Mesothelial cell of epicardium (in vitro differentiated cells): ENCODE measurements at places on chromosomes 12 and 14.

GRCh38 chr12:87866578-87867292, 162.5 kb downstream of the C12orf50 start:
- no peak for DNase-seq

DNA sequence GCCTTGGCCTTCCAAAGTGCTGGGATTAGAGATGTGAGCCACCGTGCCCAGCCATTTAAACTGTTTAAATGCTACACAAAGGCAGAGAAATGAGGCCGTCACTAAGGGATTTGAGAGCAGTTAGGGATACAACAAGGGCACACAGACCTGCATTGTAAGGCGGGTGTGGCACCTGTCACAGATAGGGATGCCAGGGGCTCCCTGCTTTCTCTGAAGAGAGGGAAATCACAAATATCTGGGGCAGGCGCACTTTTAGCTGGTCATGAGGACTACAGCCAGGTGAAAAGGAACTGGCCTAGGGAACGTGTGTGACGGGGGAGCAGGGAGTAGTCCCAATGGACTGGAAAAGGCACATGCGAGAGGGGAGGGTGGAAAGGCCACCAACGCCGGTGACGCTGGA, 9.7 kb downstream of the SSH1 start:
- no peak for DNase-seq

GRCh38 chr12:78886719-78887407, 22.3 kb downstream of the SYT1 start:
- no peak for DNase-seq

- DNase-seq = no peak
Measured at GRCh38 chr14:89926694-89927093, 27.8 kb downstream of the EFCAB11 start.

- DNase-seq = no peak
Measured at GRCh38 chr14:28751467-28752058, 15.0 kb upstream of the FOXG1 start.

- DNase-seq = no peak
Measured at GRCh38 chr12:116861320-116861719, 19.9 kb downstream of the HRK start.

- DNase-seq = no peak
Measured at GRCh38 chr12:127306604-127307215, 960.3 kb upstream of the TMEM132C start.

DNA sequence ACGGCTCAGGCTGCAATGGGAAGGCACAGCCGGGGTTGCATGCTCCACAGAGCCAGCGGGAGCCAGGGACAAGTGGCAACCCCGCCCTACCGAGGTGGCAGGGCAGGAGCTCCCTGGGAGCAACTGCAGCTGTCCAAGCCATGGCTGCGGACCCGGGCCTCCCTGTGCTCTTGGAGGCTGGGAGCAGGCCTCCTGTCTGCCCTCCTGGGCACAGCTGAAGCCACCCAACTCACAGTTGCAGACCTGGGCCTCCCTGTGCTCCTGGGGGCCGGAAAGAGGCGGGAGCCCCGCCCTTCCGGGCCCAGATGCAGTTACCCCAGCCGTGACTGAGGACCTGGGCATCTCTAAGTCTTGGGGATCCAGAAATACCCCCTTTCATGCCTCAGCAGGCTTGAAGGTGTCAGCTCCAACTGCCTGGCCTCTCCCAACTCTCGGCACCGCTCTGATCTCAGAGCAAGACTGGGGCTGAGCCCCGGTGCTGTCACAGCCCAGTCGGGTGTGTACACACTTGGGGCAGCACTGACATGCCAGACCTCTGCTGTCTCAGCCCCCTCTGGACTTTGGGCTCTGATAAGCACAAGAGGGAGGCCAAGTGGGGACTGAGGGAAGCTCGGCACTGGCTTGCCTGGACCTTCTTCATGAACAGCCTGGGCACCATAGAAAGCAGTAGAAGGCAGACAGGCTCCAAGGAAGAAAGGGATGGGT, 7.5 kb upstream of the RASSF9 start:
- DNase-seq = no peak

DNA sequence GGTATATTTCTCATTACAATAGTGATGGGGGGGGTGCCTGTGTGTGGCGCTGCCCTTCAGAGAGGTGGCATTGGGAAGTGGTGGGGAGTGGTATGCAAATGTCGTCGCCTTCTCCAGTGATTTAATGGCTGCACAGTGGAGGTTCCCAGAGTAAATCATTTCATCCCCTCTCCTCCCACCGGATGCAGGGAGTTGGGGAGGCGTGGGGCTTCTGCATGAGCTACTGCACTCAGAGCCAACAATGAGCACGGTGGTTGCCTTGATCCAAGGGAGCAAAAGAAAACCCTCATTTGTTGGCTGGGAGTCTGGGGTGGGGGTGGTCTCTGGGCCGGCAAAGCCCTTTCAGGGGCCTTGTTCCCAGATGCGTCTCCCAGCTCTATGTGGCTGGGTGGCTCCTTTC, 124.3 kb downstream of the AACS start:
- no peak for DNase-seq

GRCh38 chr12:116540622-116541152, 18.5 kb upstream of the MAP1LC3B2 start:
- no peak for DNase-seq

DNA sequence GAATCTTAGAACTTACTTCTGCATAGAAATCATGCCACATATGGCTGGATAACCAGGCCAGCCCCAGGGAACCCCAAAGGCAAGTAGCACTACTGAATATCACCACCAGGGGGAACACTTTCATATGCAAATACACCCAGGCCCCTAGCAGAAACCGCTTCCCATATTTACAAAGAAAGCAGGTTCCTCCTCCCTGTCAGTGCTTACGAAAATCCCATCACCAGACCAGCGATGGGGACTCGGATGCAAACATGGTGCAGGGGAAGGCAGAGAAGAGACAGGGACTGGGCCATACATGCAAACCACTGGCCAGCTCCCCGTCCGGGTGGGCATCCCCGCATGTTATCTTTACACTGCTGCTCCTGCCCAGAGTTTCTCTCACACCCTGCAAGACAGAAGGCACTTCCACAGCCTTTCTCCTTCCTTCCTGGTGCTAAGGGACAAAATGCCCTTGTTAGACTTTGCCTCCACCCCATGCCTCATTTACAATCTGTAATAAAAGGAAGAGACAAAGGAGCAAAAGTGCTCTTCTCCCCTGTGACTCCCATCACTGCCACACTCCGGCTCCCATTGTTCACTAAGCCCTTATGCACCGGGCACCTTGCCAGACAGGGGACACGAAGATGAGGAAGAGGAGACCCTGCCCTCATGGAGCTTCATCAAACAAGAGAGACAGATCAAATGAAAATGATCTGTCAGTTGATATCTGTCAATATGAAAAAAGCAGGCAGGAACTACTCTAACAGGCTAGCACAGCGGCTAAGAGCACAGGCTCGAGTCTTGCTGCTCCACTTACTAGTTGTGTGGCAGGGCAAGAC, 62.3 kb downstream of the PTPN21 start:
- DNase-seq = no peak
